AG04450 (cell line): ENCODE measurements at places on chromosomes 4 and X.

- DNase-seq = no peak
These were observed 619 bp upstream of the PDK3 start for GRCh38 chrX:24464498-24464835.

DNA sequence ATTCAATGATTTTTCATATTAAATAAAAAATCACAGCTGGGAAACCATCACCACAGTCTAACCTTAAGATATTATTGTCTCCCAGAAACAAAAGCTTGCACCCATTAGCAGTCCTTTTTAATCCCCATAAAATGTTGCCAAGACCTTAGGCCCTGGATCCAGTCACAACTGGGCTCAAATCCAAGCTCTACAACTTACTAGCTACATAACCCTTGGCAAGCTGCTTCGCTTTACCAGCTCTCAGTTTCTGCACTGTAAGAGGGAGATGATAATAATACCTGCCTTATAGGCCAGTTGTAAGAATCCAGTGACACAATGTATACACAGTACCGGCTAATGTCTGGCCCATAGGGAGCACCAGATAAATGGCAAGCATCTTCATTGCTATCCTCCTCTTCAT is 400.9 kb upstream of the FGF13 start:
- DNase-seq = no peak

- no peak for DNase-seq
These were observed 19.3 kb downstream of the SLC25A53 start for GRCh38 chrX:104137496-104137895.

- no peak for DNase-seq
These were observed 12.0 kb downstream of the CCKAR start for GRCh38 chr4:26478330-26478729.

DNA sequence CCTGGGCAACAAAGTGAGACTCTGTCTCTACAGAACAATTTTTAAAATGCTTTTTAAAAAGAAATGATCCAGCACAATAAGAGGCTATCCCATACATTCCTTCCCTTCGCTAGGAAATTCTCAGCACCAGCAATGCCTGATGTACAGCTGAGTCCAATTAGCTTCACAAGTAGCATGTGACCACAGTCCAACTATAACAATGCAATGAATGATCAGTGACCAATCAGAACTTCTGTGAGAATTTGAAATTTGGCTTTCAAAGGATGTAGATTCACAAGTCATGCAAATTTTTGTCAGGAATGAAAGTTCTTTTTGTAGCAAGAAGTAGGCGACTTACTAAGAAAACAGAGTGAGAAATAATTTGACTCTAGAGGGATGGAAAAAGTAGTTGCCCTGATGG is 278.5 kb upstream of the UGT8 start:
- DNase-seq = no peak
